ENCODE measurements at places on chromosomes 1 and 21. TPM values are rescaled to one million over a fixed set of nuclear protein-coding genes. Genes with fewer than 3 reads are reported as not detected.

PPM1J gene
- polyA plus RNA-seq, result 1.4 TPM

COL8A2 gene
- 1.7 TPM for polyA plus RNA-seq

TFAP2E gene
- polyA plus RNA-seq, result 0.78 TPM

NUP210L gene
- 0.18 TPM for polyA plus RNA-seq

DNA sequence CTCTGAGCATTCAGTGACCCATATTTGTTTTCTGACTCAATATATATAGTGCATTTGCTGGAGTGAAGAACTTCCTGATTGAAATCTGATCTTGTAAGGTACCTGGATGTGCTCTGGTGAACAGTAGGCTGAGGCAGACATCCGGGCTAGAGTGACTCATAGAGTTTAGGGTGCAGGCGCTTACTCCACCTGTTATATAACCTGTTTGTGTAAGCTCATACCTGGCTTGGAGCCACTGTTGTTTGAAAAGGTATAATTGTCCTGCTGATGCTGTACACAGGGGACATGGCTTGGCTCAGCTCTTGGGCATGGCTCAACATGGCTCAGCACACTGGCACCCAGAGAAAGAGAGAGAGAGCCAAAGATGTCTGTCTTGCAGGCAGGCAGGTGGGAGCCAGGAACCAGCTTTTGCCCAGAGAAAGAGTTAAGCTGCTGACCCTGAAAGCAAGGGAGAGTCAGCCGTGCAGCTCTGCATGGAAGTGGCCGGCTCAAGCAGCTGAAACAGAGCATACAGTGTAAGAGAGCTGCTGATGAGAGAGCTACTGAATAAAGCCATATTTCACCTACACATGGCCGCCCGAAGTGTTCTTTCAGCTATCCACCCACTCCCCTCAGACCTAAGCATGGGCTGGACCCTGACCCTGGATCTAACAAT lies 43.2 kb downstream of the GJA5 start:
- peak; percentile 32 for DNase-seq

TBX15 gene
- polyA plus RNA-seq, result 0.39 TPM

C1orf50 gene
- 10.1 TPM for polyA plus RNA-seq

All from renal cortex interstitium (tissue), 15 donors.